Activated CD4-positive, alpha-beta memory T cell treated with anti-CD3 and anti-CD28 coated beads for 36 hours (primary cell): ENCODE measurements at places on chromosomes 2 and 18. TPM values are rescaled to one million over a fixed set of nuclear protein-coding genes. Genes with fewer than 3 reads are reported as not detected.

GRCh38 chr2:171957061-171957460, 34.8 kb downstream of the HAT1 start:
- DNase-seq: no peak

DNA sequence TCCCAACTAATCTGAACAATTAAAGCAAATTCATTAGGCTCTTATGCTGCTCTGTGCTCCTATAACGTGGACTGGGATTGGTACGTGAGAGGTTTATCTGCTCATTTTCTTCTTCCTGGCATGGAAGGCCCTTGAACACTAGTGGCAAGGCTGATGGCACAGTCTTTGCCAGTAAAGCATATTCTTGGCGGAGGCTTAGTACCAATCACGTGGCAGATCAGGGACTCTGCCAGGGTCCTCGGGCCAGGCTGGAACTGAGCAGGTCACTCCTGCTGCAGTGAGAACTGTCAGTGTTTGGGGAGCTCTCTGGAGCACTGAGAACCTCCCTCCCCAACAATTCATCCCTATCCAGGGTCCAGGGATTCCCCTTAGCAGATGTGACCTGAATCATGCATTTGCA, 3.7 kb upstream of the ALPK2 start:
- DNase-seq: no peak

DNA sequence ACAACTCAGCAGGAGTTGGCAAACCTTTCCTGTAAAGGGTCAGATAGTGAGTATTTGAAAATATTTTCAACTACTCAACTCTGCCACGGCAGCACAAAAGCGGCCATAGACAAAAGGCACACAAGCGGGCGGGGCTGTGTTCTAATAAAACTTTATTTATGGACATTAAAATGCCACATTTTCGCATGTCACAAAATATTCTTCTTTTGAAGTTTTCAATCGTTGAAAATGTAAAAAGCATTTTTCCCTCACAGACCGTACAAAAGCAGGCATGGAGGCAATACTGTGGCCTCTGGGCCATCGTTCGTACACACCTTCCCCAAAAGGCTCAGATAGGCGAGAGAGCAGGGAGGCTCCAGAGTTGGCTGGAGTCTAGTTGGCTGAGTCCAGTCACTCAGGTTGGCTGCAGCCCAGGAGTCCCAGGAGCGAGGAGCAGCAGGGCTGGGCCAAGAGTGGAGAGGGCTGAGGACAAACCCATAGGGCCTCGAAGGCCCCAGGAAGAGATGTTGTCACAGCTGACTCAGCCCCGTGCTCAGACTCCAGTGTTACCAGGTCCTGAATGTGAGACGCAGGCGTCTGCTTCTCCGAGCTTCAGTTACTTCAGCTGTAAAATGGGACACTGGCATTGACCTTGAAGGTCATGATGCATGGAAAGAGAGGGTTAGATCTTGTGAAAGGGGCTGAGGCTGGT, 42.5 kb downstream of the SDC1 start:
- no peak for DNase-seq

The SMCHD1 gene
- 94.5 TPM for total RNA-seq
